ENCODE measurements at places on chromosomes 5 and 9. TPM values are rescaled to one million over a fixed set of nuclear protein-coding genes. Genes with fewer than 3 reads are reported as not detected.

RASGRF2 gene
- total RNA-seq, result 7.5 TPM

TMEM174 gene
- total RNA-seq, result not detected

TAF11L5 gene
- not detected for total RNA-seq

PCDHB14 gene
- total RNA-seq, result 1.4 TPM

FAT2 gene
- total RNA-seq, result 0.16 TPM

APC gene
- 19.2 TPM for total RNA-seq

HTR4 gene
- total RNA-seq, result not detected
